Hematopoietic multipotent progenitor cell treated with erythropoietin and hydrocortisone succinate and interleukin-3 and kit ligand, for 6 days (in vitro differentiated cells): ENCODE measurements at places on chromosomes 4 and X.

GRCh38 chrX:149572743-149573142, 14.5 kb downstream of the MAGEA9B start:
- no peak for DNase-seq

DNA sequence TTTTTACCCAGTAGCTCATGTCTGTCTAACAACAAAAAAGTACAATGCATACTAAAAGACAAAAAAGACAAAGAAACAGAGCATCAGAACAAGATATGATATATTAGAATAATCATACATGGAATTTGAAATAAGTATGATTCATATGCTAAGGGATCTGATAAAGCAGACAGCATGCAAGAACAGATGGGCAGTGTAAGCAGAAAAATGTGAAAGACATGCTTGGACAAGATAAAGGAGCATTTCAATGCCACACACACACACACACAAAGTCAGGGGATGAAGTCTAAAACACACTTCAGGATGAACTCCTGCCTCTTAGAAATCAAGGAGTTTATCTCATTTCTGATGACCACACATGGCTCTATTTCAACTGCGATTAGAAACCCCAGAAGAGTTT, 649.6 kb upstream of the NDST4 start:
- DNase-seq, result no peak

DNA sequence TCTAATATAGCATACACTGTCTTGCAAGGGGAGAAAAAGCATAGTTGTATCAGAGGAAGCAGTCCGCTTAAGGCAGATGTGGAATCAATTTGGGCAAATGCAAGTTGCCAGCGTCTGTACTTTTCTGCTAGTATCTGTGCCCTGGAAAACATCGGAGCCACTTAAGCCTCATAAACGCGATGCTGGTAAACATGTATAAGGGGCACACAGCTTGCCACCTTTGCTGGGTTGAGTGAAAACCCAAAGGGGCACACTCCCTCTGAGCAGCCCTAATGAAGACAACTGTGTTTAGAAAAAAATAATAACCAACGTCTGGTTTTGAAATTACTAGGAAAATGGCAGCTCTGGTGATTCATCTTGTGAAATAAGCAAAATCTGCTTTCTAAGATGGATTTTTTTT, 24.3 kb downstream of the SMIM20 start:
- DNase-seq, result no peak

DNA sequence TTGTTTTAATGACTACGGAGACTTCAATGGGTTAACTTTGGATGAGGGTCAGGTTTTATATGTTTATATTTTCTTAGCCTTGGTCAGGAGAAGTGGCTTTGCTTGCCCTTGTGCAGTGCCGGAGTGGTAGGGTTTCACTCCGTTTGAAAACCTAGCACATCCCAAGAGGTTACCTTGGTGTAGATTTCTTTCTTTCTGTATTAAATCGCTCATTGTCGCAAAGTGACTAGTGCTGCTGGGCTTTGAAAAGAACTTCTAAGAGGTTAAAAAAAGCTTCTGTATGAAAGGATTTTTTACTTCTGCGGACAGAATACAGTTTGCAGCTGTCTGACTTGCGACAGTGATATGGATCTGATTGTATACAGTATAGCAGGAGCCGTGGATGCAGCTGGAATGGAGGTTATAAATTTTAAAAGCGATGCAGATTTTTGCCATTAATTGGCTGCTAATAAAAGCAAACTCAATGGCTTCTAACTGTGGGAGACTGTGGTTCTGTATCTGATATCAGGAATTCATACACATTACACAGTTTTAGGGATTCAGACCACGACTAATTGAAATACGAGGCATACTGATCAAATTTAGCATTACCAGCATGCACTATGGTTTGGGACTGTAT, 340.9 kb upstream of the PITX2 start:
- no peak for DNase-seq

GRCh38 chr4:62533573-62533972, 1333.4 kb downstream of the ADGRL3 start:
- DNase-seq, result no peak

GRCh38 chrX:20309806-20310205, 43.1 kb upstream of the RPS6KA3 start:
- DNase-seq, result no peak

DNA sequence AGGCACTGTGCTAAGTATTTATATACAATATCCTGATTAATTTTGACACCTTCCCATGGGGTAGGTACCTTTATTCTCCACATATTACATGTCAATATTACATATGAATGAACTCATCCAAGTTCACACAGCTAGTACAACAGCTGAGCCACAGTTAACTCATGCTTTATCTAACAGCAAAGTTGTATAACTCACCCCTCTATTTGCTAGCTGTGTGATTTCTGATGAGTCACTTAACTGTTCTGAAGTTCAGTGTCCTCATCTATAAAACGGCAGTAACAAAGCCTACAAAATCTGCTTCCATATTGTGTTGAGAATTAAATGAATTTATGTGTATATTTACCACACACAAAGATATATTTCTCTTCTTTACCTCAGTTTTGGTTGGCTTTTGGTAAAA, 48.2 kb upstream of the KDR start:
- DNase-seq, result no peak

DNA sequence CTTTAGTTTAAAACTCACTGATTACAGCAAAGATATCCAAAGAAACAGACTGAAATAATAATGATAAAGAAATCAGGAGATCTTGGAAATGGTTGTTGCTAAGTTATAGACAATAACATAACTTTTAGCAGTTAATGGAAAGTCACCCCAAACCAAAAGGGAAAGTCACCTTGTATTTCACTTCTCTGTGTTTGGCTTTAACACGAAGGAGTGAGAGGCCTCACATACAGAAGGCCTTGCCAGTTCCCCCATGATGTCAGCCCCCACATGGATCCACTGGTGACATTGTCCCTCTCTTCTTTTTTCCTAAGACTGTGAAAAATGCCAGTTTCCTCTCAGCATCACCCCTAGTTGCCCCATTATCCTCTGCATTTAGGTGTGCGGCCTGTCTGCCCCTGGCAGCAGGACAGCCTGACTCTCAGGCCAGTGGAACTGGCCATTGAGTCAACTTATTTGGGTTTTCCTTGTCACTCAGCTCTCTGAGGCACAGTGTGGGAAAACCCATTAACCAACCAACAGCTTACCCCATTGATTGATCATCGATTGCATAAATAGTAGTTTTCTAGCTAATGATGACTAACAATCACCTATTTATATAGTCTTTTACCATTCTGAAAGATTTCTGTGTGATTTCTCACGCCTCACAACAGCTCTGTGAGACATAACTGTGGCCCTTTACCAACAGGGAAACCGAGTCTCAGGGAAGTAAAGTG, 308.1 kb downstream of the PTTG2 start:
- no peak for DNase-seq

- DNase-seq, result no peak
These were observed 84.7 kb downstream of the PTPN13 start for GRCh38 chr4:86678796-86679195.

DNA sequence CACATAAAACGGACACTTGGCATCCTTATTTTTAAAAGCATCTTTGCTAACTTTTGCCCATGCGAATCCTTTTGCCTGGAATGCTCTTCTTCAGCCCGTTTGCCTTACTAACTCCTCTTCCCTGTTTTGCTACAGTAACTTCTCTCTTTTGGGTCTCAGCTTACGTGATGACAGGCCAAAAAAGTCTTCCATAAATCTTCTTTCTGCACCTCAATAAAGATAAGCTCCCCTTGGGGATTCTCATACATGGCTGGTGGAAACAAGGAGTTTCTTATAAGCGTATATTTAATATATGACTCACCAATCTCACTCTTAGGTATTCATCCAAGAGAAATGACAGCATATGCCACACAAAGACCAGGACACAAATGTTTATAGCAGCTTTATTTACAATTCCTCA, 192.7 kb downstream of the RCHY1 start:
- no peak for DNase-seq

DNA sequence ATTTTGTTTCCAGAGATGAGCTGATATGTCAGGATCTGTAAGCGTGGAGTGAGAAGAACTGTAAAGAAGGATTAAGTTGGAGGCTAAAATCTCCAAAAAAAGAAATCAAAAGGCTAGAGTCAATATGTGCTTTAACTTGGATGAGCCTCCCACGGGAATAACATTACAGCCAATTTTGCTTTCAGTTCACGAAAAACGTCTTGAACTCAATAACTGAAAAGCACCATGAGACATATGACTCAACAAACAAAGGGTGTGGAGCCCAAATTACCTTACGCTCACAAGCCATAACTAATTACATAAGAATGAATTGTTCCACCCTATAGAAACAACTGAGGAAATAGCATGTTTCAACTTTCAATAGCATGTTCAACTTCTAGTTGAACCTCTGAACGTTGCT, 22.3 kb downstream of the TMPRSS11D start:
- no peak for DNase-seq

GRCh38 chrX:112218388-112218787, 135.8 kb upstream of the TRPC5 start:
- no peak for DNase-seq

DNA sequence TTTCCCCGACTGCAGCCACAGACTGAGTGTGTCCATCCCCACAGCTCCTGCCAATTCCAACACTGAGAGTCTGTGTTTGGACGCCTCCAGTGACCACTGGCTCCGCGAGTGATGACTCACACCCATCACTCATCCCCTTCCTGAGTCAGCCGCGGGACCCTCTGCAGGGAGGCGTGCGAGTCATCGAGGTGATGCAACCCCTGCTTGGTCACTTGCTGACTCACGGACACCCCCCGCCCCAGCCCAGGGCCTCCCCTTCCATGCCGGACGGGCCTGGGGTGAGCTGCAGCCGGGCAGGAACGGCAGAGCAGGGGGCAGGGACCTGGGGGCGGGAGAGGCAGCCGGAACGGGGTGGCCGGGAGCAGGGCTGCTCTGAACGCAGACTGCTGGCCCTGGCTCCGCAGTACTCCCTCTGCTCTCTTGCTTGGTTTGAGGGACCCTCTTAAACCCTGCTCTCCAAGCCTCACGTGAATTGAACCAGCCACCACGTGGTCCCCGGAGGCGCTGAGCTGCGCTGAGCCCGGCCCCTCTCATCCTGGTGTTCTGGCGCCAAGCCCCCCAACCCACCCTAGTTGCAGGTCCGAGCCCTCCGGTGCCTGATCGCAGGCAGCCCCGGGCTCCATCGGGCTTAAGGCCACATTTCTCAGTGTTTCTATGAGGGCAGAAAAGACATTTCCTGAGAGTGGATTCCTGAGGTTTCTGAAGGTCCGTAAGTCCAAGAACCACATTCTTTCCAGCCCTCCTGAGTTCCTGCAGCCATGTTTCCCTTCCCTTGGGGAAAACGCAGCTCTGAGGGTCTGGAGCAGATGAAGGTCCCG, 32.4 kb downstream of the FGFRL1 start:
- DNase-seq, result peak; percentile 33

GRCh38 chr4:76091052-76091451, 16.5 kb downstream of the ART3 start:
- no peak for DNase-seq

DNA sequence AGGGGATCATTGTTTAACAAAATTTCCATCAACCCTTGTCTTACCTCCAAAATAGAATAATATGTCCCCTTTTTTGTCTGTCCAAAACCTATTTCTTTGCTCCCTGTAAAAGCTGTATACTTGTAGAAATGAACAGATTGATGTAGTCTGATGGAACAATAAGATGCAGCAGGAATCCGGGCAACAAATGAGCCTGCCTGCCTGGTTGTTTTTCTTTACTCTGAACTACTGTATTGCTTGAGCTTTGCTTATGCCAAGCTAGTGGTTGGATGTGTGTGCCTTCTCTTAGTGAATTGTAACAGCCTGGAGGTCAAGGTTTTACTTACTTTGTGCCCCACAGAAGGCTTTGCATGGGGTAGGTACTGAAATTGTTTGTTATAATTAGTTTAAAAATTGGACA, 116.2 kb upstream of the TLL1 start:
- DNase-seq, result no peak

- no peak for DNase-seq
These were observed 11.8 kb downstream of the HTN1 start for GRCh38 chr4:70062000-70062399.

DNA sequence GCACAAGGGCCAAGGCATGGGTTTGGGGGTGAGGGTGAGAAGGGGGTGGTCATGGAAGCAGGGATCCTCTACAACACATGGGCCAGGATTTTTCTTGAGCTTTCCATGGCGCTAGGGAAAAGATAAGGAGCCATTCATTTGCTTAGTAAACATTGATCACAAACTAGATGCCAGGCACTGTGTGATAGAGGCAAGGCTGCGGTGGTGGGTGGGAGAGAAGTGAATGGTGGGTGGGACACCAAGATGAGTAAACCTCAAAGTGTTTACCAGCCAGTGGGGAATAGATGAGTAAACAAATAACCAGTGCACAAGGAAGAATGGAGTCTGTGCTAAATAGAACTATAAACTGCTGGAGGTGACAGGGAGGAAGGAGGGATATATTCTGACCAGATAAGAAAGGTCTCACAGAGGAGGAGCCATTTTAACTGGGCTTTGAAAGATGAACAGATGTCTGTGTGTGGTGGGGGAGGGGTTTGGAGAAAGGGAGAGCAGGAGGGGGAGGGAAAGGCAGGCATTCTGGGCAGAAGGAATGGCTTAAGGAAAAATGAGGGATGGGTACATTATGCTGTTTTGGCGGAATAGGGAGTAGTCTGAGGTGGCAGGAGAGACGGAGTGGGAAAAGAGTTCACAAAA, 48.0 kb upstream of the LAS1L start:
- DNase-seq, result no peak

GRCh38 chr4:152052451-152053057, 291.7 kb upstream of the GATB start:
- DNase-seq, result peak; percentile 33

DNA sequence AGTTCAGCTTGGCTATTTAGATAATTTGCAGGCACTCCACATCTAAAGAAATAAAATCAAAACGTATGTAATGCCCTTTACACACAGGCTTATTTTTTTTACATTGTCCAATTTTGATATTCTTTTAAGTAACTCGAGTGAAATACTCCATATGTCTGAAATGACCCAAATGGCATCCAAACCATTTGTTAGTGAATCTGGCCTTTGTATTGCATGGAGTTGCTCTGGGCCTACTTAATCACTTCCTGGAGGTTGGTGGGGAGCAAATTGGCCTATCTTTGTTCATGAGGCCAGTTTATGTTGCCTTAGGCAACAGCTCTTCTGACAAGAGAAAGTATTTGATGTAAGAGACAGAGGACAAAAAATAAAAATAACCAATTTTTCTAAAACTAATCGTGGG, 47.6 kb upstream of the TMEM131L start:
- DNase-seq, result no peak

DNA sequence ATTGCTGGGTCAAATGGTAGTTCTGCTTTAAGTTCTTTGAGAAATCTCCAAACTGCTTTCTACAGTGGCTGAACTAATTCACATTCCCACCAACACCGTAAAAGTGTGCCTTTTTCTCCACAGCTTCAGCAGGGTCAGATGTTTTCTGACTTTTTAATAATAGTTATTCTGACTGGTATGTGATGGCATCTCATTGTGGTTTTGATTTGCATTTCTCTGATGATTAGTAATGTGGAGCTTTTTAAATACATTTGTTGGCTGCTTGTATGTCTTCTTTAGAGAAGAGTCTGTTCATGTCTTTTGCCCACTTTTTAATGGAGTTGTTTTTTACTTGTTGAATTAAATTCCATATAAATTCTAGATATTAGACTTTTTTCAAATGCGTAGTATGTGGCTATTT, 257.5 kb upstream of the ANKRD50 start:
- DNase-seq, result no peak
